ENCODE measurements at places on chromosomes 2 and 18.
A peak's percentile ranks its signal among the peaks of the same experiment; 100 is the strongest.

- no peak for DNase-seq
These were observed 63.5 kb upstream of the TAF1B start for GRCh38 chr2:9779596-9780264.

GRCh38 chr2:69639266-69639665, 4.3 kb downstream of the AAK1 start:
- no peak for DNase-seq

DNA sequence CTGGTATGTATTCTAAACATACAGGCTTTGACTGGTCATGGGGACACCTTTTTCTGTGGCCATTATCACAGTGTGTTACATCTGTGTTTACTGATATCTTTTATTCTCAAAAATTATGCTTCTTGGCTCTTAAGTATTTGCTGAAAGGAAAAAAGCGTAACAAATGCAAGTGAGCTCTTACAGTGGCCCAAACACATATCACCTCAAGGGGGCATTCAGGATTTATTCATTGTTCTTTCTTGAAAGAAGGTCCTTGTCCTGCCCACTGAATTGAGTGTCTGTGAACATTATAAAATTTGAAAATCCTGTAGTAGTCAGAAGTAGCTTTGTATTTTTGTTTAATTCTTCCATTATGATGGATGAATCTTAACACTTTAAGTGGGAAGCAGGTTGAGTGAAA, 454.5 kb downstream of the XIRP2 start:
- DNase-seq: no peak

GRCh38 chr2:78718024-78718423, 307.5 kb upstream of the REG3G start:
- no peak for DNase-seq

GRCh38 chr2:176793792-176794191, 418.8 kb upstream of the HNRNPA3 start:
- DNase-seq: no peak

GRCh38 chr2:174717916-174718315, 46.4 kb downstream of the CHRNA1 start:
- no peak for DNase-seq

DNA sequence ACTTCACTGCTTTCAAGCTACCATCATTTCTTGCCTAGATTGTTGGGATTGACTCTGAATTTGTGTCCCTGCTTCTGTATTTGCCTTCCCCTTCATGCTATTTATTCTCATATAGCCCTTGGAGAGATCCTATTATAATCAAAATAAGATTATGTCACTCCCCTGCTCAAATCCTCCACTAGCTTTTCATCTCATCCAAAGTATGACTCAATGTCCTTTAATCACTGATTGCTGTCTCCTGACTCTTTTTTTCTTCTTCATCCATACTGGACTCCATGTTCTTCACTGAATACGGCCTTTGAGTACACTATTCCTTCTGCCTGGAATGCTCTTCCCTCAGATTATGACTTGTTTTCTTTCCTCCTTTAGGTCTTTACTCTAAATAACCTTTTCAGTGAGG, 5.0 kb downstream of the RBKS start:
- DNase-seq: no peak

GRCh38 chr2:238855299-238855698, 7.4 kb downstream of the TWIST2 start:
- no peak for DNase-seq

DNA sequence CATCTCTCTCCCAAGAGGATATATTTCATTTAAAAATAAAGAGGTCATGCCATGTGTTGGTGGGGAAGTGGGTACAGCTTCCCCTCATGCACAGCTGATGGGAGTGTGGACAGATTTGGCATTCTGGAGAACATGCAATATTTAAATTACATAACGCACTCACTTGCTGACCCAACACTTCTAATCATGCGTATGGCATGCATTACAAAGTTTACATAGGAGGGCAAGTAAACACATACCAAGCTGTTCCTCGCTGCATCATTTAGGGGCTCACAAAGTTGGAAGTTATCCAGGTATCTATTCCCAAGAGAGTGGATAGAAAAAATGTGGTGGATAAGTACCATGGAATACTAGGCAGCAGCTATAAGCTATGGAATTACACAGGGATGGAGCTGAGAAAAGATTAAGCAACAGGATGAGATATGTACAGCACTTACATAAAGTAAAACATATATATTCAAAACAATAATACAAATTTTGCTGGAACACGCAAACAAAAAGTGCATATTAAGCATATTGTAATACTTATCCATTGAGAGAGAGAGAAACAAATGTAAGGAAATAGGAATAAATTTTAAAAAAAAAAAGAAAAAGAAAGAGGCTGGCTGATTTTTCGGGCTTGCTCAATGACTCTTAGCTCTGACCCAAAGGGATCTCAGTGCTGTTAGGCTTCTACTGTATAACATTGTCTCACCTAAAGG, 11.0 kb downstream of the CYP1B1 start:
- no peak for DNase-seq

DNA sequence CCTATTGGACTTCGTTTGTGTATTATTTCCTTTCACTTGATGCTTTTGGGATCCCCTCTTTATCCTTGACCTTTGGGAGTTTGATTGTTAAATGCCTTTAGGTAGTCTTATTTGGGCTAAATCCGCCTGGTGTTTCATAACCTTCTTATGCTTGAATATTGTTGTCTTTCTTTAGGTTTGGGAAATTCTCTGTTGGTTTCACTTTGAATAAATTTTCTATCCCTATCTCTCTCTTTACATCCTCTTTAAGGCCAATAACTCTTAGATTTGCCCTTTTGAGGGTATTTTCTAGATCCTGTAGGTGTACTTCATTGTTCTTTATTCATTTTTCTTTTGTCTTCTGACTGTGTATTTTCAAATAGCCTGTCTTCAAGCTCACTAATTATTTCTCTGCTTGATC, 354.7 kb downstream of the PARD3B start:
- DNase-seq: no peak

DNA sequence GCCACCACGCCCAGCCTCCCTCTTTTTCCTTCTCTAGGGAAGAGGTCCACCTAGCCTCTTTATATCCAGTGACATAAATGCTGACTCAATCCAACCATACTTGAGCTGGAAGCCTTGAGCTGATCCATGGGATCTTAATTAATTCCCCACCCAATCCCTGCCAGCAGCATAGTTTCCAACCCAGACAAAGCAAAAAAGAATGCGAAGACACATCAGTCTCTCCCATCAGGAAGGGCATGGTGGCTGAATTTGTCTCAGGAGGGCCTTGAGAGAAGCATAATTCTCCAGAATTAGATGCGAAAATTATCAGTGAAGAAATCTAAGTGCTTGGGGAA, 22.5 kb downstream of the CASP10 start:
- DNase-seq: no peak

- no peak for DNase-seq
These were observed 49.7 kb downstream of the STAT1 start for GRCh38 chr2:190964170-190964795.

DNA sequence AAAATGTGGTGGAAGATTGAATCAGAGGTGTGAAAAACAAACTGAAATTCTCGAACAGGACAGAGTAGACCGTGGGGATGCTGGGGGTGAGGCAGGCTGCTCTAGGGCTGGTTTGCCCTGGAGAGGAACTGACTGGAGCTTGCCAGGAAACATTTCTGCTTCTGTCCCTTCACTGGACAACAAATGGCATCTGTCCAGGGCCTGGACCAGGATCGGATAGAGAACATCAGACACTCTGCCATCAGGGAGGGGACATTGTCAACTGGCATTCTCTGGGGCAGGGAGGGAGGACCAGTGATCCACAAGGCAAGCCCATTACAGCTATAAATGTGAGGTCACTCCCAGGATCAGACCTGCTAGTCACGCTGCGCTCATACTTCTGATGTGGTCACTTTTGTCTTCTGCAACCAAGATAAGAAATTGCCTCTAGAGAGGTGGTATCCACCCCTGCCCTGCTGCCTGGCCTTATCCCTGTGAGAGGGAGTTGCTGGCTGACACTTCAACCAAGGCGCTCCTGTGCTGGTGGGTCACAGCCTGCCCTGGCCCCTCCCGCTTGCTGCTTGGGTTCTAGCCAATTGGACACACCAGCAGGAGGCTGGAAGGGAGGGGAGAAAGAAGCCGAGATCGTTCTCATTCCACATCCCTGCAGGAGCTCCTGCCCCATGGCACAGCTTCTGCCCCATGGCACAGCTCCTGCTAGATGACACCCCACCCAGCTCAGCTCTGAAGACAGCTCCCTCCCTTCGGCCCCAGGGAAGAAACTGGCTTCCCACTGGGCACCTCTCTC, 8.7 kb downstream of the NPPC start:
- DNase-seq: no peak

GRCh38 chr2:226661789-226662545, 137.7 kb downstream of the IRS1 start:
- no peak for DNase-seq

DNA sequence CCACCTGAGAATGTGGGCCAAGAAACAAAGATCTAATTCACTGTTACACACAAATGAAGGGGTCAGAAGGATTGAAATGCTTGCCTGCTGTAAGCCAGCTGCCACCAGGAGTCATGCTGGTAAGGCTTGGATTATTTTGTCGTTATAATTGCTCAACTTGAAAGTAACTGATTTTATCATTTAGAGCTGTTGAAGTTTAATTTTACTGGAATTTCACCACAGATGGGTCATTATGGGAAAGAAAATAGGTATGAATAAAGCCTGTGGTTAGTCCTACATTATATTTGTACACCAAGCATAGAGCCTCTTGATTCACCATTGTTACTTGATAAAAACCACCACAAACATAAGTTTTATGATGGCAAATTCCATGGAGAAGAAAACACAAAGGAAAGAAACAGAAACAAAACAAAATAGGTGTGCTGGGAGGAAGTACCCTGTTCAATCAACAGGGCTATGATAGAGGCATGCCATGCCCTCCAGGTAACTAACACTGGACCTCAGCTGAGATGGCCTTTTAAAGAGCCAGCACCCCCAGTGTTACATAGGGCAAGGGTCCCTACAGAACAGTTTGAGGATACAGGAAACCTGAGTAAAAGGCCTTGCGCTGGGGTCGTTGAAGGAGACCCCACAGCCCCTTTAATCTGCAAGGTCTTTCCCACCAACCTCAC, 3.0 kb downstream of the CLEC4F start:
- DNase-seq: no peak

- DNase-seq: no peak
These were observed 16.9 kb upstream of the CCDC102B start for GRCh38 chr18:68780802-68781635.

GRCh38 chr2:179277429-179278196, 13.0 kb upstream of the SESTD1 start:
- DNase-seq: no peak

- DNase-seq: peak; percentile 20
These were observed 10.6 kb upstream of the ITGB6 start for GRCh38 chr2:160210599-160211138.

- no peak for DNase-seq
These were observed 42.1 kb upstream of the GLS start for GRCh38 chr2:190838492-190838910.

- DNase-seq: peak; percentile 57
These were observed 14.3 kb downstream of the SIX3 start for GRCh38 chr2:44955593-44956392.

GRCh38 chr2:207481924-207482323, 47.8 kb upstream of the CREB1 start:
- no peak for DNase-seq

DNA sequence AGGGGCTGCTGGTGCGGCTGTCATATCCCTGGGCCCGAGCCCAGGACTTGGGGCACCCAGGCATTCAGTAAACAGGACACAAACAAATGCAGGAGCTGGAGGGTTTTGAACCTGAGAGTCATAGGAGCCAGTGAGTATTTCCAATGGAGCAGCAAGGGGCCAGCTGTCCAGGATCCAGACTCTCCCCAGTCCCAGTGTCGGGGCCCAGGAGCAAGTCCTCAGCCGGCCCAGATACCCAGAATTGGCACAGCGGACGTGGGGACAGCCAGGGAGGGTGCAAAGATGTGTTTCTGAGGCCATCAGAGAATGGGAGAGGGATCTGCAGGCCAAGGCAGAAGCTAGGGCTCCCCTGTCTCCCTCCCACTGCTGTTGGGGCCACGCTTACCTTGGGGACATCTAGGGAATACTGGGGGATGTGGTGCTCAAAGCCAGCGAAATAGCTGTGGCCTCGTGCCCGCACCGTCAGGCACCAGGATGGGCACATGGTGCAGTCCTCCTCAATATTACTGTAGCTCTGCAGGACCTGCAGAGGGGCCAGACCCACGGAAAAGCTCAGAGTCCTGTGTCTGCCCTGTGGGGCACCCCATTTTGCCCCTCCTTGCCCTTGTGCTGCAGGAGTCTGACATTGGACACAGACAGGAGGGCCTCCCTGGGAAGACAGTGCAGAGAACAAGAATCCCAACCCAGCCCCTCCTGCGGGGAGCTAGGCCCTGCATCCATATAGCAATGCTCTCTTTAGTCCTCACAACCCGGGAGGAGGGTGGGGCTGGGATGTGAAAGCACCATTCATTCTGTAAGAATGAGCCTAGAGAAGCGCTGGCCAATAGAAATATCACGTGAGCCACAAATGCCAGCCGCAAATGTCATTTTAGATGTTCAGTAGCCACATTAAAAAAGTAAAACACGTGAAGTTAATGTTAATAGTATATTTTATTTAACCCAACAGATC, 15.4 kb downstream of the CFAP65 start:
- no peak for DNase-seq

DNA sequence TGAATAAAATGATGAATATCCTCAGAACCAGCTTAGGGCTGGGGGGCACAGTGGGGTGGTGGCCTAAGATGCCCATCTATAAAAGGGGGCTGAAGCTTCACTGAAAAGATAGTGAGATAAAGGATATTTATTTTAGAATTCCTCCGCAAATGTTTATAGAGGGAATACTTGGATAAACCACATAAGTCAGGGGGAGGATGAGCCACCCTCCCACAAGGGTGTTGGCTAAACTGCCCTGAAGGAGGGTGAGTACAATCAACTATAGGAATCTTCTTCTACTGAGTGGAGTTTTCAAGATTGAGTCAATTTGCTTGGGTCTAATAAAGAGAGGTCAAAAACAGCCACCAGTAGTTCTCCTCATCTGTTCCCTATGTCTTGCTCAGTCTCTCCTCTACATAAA, 114.5 kb upstream of the TANK start:
- no peak for DNase-seq

DNA sequence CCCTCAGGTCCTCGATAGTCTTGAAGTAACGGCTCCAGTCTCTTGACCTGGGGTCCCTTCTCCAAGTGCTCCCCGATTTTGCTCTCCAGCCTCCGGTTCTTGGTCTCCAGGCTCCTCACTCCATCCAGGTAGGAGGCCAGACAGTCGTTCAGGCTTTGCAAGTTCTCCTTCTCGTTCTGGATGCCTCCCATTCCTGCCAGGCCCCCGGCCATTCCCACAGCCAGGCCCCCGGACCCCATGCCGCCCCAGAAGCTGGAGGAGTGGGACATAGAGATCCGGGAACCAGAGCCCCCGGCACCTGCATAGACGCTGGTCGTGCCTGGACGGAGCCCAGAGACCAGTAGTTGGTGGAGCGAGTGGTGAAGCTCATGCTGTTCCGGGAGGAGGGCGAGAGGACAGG, 29.0 kb upstream of the RAB31 start:
- no peak for DNase-seq

GRCh38 chr2:237691029-237691907, 63.9 kb downstream of the LRRFIP1 start:
- no peak for DNase-seq

- no peak for DNase-seq
These were observed 9.5 kb upstream of the ZBTB7C start for GRCh38 chr18:48418539-48419276.
